Left ventricle myocardium superior (tissue), 1 donor: ENCODE measurements at places on chromosomes 5 and 9. TPM values are rescaled to one million over a fixed set of nuclear protein-coding genes. Genes with fewer than 3 reads are reported as not detected.

DMRT3 gene
- not detected for total RNA-seq

SHC3 gene
- total RNA-seq: 0.59 TPM

PRR16 gene
- total RNA-seq: 12.9 TPM

NACC2 gene
- total RNA-seq: 39.1 TPM

PCDHA3 gene
- total RNA-seq: 0.07 TPM

PRSS3 gene
- total RNA-seq: not detected

FGF1 gene
- 43.6 TPM for total RNA-seq

KCNN2 gene
- 10.5 TPM for total RNA-seq

STKLD1 gene
- total RNA-seq: 0.17 TPM

MRNIP gene
- total RNA-seq: 14.8 TPM

CATSPER3 gene
- 0.74 TPM for total RNA-seq

FIBCD1 gene
- total RNA-seq: 0.40 TPM

HEXB gene
- total RNA-seq: 87.1 TPM

DPH7 gene
- 21.8 TPM for total RNA-seq
